GM03348 (cell line): ENCODE measurements at places on chromosomes 7 and 10.

- no peak for DNase-seq
These were observed 110.0 kb downstream of the EMX2 start for GRCh38 chr10:117652228-117653169.

GRCh38 chr7:2982831-2983230, 60.8 kb downstream of the CARD11 start:
- DNase-seq, result no peak

GRCh38 chr10:20233423-20233822, 417.2 kb downstream of the PLXDC2 start:
- DNase-seq, result no peak

- no peak for DNase-seq
These were observed 18.6 kb downstream of the PFKP start for GRCh38 chr10:3085785-3086567.

DNA sequence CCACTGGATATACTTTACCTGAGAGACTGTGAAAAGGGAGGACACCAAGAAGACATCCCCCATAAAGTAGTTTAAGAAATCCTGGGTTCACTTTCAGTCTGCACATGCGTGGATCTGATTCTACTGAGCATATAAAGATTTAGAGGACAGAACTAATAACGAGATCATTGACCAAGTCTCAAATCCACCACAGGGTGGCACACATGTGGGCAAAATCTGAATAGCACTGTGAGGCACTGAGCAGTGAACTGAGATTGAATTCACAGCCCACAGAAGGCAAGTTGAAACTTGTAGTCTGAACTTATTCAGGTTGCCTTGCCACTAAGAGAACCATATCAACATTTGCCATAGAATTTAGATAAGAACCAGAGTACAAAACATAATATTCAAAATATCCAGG, 818.6 kb downstream of the GRID1 start:
- DNase-seq, result no peak
